ENCODE measurements at places on chromosomes 3 and 15.

DNA sequence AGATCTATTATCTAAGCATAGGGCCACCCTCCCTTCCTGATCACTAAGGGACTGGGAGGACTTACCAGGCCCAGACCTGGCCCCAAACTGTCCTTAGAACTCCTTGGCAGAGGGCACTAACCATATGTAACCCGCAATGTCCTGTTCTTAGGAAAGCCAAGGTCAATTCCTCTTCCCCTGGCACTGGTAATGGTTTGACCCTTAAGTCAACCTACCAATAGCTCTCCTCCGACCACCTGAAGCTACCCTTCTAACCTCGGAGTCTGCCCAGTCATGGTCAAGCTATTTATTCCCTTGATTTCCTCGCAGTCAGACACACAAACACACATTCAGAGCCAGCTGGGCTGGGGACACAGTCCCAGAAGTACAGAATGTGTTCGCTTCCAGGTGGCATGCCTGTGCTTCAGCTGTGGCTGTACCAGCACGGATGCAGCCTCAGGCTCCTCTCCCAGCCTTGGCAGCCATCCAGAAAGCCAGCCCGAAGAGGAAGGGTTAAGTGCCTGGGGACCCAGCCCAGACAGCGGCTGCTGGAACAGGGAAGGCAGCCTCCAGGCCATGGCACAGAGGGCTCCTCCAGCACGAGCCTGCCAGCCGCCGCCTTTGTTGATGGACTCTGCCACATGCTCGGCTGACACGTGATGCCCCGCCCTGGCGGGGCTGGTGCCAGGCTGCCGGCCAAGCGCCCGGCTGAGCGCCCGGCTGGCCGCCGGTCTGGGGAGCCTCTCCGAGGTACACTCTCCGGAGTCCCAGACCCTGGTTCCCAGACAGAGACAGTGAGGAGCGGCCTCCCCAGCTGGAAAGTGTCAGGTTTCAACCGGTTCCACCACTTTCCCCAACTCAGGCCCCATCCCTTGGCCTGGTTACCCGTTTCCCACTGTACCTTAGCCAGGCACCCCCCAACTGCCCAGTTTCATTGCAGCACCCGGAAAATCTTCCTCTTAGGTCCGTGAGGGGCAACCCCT, 5.5 kb downstream of the BMF start:
- no peak for DNase-seq

DNA sequence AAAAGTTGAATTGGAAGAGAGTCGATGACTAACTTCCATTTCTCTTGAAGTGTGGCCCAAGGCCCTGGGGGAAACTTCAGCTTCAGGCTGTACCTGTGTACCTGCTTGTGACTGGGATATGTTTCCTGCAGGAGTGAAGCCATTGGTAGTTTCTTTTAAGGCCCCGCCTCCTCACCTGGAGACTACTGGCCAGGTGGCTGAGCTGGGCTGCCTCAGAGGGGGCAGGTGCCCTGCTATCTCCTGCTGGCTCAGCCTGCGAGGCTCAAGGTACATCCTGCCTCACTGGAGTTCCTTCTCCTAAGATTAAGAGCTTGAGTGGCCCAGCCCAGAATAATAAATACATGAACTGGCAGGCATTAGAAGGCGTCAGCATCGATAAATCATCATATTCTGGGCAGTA, 121.6 kb upstream of the ROPN1 start:
- no peak for DNase-seq

DNA sequence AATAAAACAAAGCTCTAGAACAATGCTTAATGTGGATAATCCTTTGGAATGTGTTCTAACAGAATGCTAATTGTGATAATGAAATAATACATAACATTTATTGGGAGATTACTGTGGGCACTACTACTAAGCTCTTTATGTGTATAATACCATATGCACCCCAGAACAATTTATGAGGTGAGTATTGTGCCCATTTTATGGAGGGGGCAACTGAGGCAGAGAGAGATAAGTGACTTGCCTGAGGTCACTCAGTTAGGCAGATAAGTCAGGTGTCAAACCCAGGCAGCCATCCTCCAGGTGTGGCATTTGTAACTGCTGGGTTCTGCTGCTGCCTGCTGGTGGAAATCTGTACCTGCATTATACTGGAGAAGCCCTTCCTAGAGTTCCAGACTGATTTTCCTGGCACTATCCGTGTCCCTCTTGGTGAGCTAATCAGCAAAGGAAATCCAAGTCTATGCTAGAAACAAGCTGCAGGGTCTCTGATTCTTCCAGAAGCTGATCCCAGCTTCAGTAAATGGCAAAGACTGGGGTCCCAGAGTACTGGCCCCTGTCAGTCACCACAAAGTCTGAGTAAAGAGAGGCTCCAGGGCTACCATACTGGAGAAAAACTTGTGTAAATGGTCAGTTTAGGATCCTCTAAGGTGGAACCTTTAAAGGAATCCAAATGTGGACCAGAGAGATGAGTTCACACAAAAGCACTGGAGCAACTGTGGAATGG, 22.6 kb upstream of the RBP1 start:
- DNase-seq = no peak

DNA sequence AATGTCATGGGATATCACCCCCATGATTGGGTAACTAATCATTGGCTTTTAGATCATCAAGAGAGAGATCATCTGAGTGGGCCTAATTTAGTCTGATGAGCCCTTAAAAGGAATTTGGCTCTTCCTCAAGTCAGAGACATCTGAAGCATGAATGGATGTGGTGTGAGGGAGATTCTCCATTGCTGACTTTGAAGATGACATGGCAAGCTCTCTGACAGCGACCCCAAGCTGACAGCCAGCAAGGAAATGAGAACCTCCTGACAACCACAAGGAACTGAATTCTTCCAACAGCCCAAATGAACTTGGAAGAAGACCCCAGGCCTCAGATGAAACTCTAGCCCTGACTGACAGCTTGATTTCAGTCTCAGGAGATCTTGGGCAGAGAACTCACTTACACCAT, 108.4 kb upstream of the SPATA12 start:
- DNase-seq = no peak

DNA sequence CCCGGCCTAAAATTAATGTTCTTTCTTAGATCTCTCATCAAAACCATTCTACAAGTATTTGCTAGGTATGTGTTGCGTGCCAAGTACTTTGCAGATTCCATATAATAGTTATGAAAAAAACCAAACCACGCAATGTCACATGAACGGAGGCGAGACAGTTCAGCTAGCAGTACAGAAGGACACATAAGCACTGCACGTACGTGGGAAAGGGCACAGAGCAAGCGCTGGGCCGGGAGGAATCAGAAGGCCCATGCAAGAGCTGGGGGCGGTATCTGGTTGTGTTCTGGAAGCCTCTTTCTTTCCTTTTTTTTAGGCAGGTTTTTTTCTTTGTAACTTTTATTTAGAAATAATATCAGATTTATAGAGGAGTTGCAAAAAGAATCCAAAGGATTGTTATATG, 11.3 kb downstream of the PDIA5 start:
- DNase-seq = no peak

DNA sequence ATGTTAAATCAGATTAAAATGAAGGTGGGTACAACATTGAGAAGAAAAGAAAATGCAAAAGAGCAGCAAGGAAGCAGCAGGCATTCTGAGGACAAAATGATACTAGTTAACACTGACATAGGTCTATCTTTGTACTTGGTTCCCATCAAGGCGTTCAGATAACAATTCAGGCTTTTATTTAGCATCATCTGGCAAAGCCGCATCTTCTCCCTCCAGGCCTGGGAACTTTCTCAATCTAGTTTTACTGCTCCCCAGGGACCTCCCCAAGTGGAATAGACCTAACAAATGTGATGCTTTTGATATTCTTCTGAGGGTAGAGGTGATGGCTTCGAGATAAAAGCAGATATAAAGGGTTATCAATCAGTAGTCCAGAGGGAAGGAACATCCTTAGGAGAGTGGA, 130.6 kb downstream of the C3orf38 start:
- no peak for DNase-seq

- DNase-seq = no peak
These were observed 171.4 kb downstream of the NSUN3 start for GRCh38 chr3:94234177-94234788.

DNA sequence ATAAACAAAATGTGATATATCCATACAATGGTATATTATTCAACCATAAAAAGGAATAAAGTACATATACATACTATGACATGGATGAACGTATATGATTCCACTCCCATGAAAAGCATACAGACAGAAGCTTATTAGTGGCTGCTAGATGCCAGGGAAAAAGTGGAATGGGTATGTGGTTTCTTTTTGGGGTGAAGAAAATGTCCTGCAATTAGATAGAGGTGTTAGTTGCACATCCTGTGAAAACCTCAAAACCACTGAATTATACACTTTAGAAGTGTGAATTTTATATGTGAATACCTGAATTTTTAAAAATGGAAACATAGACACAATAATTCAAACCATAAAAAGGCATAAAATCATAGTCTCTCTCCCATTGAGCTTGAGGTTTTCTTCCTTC, 11.2 kb downstream of the DENND6A start:
- no peak for DNase-seq

GRCh38 chr3:152073267-152073666, 195.5 kb upstream of the MBNL1 start:
- no peak for DNase-seq

GRCh38 chr15:33729653-33730052, 238.6 kb upstream of the CHRM5 start:
- no peak for DNase-seq

DNA sequence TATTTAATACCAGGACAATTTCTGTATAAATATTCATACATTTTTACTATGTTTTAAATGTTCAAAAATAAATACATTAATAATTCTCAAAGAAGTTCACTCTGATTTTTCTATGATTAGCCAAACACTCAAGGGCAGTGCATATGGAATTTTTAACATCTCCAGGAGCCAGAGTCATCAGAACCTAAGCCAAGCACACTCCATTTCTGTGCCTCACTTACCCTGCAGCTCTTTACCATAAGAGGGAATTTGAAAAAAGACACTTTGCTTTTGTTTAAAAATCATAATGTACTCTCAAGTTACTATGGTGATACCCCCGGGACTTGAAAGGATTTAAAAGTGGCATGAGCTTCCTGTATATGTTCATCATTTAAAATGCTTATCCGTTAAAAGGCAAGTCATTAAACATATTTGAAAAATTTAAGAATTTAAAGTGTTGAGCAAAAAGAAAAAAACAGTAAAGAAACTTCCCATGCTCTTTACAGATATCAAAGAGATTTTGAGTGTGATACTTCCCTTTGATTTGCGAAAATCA, 747.4 kb upstream of the NECTIN3 start:
- no peak for DNase-seq

- DNase-seq = no peak
These were observed 5.4 kb downstream of the BTBD1 start for GRCh38 chr15:83061680-83062079.

All from stimulated activated CD4-positive, alpha-beta T cell treated with anti-CD3 and anti-CD28 coated beads, TNF-alpha, amount 100 ng/mL, for 24 hours (primary cell).